ENCODE measurements at places on chromosomes 4 and X.

GRCh38 chr4:147747787-147748454, 16.0 kb downstream of the ARHGAP10 start:
- no peak for DNase-seq

- DNase-seq, result no peak
Observed at GRCh38 chr4:186487726-186488125, 67.6 kb downstream of the MTNR1A start.

GRCh38 chrX:23907111-23907497, 634 bp downstream of the APOO start:
- DNase-seq, result no peak

- DNase-seq, result no peak
Observed at GRCh38 chr4:33989820-33990443, 2254.4 kb downstream of the ARAP2 start.
